ENCODE measurements at places on chromosomes 11 and 22.

GRCh38 chr22:25373961-25374360, 154.5 kb downstream of the CRYBB2 start:
- no peak for DNase-seq

DNA sequence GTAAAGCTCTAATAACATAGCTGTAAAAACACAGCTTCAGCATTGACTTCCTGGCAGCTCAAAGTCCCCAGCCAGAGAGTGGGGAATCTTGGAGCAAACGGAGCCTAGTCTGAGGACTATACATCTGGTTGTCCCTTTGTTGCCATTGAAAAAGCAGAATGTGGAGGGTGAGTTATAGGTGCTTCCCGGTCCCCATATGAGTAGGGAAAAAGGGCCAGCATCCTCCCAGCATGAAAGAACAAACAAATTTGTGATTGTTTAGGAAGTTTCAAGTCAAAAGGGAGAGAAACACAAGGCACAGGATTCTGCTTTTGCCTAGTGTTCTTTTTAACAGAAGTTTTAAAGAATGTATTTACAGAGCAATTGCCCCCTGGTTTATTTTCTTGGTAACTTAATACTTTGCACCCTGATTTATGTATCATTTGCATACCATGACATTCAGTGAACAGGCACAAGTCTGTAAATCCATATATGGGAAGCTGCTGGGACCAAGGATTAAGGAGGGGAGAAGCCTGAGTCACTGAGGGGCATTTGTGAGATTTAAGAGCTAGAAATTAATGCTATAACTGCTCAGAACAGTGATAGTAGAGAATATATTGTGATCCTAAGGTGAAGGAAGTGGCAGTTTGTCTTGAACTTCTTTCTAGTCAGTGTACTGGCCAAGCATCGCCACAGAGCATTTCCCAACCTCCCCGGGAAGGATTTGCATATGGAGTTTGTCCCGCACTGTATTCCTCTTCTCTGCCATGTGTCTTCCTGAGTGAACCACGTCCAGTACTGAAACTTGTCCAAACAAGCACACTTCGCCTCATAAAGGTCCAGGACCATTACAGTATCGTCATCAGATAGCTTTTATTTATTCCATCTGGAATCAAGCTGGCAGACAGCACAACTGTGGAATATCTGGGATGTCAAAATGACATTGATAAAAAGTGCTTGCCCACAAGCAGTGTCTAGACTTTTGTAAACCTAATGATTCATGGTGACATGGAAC, 103.0 kb downstream of the DBX1 start:
- no peak for DNase-seq

DNA sequence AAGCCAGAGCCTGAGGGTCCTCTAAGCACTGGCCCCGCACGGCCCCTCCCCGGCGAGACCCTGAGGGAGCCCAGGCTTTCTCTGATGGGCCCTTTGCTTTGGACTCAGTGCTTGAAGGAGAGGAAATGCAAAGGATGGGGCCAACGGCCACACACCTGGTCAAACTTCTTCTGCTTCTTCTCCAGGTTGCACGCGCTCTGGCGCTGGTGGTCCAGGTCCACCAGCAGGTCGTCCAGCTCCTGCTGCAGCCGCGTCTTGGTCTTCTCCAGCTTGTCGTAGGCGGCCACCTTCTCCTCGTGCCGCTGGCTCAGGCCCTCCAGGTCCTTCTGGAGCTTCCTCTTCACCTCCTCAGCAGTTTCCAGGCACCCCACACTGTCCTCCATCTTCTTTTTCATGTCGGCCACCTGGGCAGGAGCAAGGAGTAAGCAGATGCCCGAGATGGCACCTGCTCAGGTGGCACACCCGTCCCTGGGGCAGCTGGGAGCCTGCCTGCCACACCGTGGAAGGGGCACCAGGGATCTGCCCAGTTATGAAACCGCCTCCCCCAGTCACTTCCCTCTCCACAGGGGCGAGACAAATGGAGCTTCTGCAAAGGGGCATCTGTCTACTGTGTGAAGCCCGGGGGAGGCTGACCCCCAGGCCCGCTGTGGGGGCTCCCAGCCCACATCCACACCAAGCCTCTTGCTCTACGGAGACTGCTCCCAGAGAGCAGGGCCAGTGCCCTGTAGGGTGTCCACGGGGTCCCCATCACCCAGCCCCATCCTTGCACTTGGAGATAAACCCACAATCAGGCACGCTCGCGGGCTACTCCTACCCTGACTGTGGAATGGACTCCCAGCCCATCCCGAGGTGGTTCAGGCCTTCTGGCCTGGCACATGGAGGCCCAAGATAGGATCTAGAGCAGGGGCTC, 39.2 kb downstream of the APOL1 start:
- DNase-seq = no peak

GRCh38 chr11:35487532-35488078, 37.8 kb downstream of the PAMR1 start:
- peak; percentile 33 for DNase-seq

DNA sequence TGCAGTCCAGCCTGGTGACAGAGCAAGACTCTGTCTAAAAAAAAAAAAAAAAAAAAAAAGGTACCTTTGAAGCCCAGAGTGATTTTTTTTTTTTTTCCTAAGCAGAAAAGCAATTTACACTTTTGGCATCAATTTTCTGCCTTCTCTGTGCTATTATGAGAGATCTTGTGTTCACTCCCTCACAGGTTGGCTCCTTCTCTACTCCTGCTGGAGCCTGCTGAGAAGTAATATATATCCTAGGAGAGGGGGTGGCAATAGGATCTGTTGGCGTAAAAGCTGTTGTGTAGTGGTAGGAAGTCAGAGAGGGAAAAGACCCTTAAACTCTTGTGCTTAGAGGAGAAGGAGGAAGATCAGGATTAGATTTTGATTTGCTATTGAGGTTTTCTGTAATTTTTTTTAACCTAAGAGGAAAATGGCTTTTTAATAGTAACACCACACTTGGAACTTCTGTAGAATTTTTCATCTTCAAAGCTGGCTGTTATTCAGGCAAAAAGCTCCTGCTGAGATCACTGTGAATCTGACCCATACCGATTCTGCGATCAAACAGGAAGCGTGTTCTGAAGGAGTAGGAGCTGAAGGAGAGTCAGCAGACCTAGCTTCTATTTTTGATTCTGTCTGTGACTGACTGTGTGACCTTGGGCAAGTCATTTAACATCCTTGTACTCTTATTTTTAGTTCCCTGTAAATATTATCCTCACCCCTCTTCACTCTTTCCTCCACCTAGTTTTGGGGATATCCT, 77.7 kb downstream of the TRIM44 start:
- no peak for DNase-seq

GRCh38 chr11:73661035-73661628, 14.8 kb downstream of the PLEKHB1 start:
- DNase-seq = peak; percentile 87

GRCh38 chr22:47275605-47276449, 513.4 kb downstream of the TBC1D22A start:
- DNase-seq = peak; percentile 19

- no peak for DNase-seq
Observed at GRCh38 chr11:36441610-36442208, 68.4 kb downstream of the TRAF6 start.

- DNase-seq = peak; percentile 74
Observed at GRCh38 chr11:47869544-47870393, 21.6 kb upstream of the NUP160 start.

- no peak for DNase-seq
Observed at GRCh38 chr11:46877580-46877979, 31.5 kb upstream of the CKAP5 start.

DNA sequence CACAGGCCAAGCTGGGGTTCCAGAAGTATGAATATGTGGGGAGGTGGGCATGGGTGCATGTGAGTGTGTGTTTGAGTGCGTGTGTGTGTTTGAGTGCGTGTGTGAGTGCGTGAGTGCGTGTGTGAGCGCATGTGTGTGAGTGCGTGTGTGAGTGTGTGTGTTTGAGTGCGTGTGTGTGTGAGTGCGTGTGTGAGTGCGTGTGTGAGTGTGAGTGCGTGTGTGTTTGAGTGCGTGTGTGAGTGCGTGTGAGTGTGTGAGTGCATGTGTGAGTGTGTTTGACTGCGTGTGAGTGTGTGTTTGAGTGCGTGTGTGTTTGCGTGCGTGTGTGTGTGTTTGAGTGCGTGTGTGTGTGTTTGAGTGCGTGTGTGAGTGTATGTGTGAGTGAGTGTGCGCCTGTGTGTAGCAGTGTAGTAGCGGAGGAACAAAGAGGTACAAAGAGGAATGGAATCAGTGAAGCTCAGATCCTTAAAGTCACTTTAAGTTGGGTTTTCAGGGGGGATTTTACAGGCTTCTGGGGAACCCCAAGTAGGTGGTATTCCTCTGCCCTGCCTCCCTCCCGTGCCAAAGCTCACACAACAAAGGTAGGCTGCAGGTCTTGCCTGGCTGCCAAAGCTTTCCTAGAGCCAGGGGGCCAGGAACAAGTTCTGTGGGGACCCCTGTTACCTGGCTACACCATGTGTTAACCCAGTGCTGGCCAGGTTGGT, 137.1 kb downstream of the KIRREL3 start:
- DNase-seq = no peak

DNA sequence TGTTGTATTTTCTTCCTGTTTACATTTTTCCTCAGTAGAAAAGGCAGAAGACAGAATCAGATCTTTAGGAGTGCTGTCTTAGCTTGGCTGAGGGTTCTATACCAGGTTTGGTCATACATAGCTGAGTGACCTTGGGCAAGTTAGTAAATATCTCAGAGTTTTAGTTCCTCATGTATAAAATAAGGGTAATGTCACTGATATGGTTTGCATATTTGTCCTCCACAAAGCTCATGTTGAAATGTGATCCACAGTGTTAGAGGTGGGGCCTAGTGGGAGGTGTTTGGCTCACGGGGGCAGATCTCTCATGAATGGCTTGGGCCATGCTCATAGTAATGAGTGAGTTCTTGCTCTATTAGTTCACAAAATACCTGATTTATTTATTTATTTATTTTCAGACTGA, 7.5 kb upstream of the HTR3A start:
- no peak for DNase-seq

DNA sequence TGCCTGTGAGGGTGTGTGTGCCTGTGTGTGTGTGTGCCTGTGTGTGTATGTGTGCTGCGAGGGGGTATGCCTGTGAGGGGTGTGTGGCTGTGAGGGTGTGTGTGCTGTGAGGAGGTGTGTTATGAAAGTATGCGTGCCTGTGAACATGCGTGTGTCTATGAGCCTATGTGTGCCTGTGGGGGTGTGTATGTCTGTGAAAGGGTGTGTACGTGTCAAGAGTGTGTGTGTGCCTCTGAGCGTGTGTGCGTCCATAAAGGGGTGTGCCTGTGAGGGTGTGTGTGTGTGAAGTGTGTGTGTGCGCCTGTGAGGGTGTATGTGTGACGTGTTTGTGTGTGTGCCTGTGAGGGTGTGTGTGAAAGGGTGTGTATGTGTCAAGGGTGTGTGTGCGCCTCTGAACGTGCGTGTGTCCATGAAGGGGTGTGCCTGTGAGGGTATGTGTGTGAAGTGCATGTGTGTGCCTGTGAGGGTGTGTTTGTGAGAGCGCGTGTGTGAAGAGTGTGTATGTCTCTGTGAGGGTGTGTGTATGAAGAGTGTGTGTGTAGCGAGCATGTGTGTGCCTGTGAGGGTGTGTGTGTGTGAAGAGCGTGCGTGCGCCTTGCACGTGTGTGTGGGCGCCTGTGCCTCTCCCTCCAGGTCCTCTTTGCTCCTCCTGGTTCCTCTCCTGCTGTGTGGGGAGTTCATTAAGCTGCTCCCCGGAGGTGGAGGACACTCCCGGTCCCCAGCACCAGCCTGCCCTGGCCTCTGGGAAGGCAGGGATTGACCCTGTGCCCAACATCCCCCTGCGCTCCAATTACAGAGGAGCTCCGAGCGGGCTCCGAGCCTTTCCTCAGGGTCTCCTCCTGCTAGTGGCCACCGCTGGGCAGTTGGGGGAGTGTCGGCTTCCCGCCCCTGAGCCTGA, 53.3 kb downstream of the CACNA1I start:
- DNase-seq = no peak

GRCh38 chr22:39942439-39943230, 17.6 kb upstream of the TMA7B start:
- peak; percentile 41 for DNase-seq

GRCh38 chr11:70486026-70486415, 87.7 kb downstream of the CTTN start:
- DNase-seq = no peak

GRCh38 chr22:20022978-20023613, 2.2 kb downstream of the TANGO2 start:
- no peak for DNase-seq

GRCh38 chr11:73348838-73349237, 27.4 kb upstream of the RELT start:
- no peak for DNase-seq
